CD4-positive, alpha-beta T cell treated with Interleukin-15 for 4 hours (primary cell): ENCODE measurements at places on chromosomes 7 and 10.

- DNase-seq = no peak
These were observed 197.3 kb downstream of the MACC1 start for GRCh38 chr7:20019757-20020432.

DNA sequence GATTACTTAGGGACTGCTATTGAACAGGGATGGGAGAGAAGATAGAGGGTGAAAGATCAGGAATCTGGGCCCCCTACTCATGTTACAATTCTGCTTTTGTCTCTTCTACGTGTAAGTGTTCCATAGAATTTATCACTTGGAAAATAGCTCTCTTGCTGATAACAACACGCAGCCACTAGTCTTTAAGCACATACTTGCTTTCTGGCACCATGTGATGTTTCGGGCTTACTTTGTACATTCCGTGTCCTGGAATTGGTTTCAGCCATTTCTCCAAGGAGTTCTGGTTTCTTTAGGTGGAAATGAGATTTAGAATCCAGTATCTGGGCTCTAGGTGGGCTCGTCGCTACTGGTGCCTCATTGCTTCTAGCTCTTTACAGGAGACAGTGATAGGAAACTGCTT, 59.7 kb downstream of the TFAM start:
- no peak for DNase-seq

- DNase-seq = no peak
These were observed 163.0 kb downstream of the FGFR2 start for GRCh38 chr10:121435099-121435875.

DNA sequence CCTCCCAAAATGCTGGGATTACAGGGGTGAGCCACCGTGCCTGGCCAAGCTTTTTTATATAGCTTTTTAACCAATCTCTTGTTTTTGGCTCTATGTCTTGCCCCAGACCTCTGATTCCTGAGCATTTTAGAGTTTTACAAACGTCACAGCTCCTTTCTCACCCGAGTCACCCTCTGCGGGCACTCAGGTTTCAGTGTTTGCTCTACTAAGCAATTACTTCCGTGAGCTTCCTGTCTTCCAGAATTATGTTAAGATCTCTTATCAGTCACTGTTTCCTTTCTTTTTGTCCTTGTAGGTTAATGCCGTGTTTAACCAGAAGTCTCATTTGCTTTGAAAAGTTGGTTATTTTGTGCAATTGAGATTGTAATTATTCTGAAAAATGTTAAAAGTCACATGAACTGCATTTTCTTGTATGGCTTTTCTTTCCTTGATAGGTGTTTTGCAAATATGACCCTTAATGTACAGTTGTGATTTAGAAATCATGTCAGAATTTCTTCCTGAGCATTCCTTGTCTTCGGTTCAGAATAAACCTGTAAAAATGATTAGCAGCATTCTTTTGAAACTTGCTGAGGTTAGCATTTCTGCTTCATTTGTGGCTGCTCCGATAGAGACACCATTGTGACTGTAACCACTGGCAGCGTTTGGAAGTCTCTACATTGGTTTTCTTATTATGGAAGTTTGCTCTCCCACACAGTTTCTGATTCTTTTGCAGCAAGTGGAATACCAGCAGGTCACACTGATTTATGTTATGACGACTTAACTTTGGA, 4.5 kb upstream of the HKDC1 start:
- peak; percentile 18 for DNase-seq

DNA sequence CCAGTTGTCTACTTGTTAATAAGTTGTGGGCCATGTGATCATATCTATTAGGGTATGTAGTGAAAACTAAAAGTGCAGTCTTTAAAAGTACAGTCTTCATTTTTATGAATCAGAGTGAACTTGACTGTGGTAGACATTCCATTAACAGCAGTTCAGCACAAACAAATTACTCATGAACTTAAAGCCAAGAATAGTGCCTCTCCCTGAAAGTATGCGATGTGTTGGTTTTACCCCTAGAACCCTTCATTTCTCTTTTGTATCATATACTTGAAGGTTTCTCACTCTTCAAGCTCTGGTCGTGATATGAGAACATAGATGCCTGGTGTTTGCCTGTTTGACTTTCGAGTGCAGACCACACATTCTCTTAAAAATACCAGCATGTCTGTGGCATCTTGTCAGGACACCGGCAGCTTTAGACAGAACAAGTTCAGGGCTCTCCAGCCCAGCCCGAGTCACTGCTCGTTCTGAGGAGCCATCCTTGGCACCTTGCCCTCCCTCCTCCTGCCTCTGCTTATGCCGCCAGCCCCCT, 159.3 kb downstream of the LCOR start:
- no peak for DNase-seq

DNA sequence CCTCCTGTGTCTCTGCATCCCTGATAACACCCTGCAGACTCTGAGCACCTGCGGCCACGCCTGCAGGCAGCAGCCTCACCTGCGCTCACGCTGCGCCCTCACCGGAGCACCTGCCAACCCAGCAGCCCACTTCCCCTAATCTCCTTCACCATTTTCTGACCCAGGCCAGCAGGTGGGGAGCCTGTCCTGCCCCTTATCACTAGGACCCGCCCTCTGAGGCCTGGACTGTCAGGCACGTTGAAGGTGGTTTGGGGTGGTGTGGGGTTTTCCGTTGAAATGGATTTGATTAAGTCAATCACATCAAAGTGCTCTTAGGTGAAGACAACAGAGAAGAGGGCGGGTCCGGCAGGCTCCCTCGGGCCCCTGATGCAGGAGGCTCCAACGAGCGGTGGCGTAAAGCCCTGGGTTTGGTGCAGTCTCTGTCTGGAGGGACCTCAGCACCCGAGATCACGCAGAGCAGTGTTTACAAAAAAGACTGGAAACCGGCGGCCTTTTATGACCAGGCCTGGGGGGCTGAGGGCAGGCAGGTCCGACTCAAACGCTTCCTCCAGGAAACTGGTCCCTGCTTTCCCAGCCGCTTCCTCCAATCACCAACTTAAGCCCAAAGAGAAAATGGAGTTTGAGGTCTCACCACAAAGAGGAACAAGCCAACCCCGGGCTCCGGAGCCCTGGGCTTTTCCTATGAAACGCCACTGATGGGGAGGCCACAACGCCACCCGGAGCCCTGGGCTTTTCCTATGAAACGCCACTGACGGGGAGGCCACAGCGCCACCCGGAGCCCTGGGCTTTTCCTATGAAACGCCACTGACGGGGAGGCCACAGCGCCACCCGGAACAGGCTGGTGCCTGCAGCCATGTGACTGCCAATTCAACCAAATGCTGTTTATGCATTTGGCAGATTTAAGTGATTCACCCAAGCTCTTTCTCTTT, 45.5 kb downstream of the DPYSL4 start:
- peak; percentile 18 for DNase-seq
